HTR-8/SVneo (cell line): ENCODE measurements at places on chromosomes 16 and 17.

GRCh38 chr17:38575781-38576180, 30.0 kb downstream of the SRCIN1 start:
- DNase-seq, result no peak

GRCh38 chr17:81794074-81794476, 9.9 kb upstream of the GCGR start:
- DNase-seq, result no peak

DNA sequence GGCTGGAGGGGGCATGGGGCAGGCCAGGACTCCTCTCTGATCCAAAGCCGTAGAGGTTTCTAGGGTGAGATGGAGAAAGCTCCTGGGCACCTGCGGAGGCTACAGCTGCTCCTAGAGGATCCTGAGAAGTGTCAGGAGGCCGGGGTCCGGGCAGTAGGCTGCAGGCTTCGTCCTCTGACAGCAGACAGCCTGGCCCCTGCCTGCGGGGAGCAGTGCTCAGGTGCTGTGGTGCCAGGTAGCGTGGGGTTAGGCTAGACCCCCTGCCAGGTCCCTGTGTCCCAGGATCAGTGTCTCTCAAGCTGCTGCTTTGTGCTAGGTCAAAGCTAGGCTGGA, 1.5 kb upstream of the MRPS34 start:
- DNase-seq, result no peak

DNA sequence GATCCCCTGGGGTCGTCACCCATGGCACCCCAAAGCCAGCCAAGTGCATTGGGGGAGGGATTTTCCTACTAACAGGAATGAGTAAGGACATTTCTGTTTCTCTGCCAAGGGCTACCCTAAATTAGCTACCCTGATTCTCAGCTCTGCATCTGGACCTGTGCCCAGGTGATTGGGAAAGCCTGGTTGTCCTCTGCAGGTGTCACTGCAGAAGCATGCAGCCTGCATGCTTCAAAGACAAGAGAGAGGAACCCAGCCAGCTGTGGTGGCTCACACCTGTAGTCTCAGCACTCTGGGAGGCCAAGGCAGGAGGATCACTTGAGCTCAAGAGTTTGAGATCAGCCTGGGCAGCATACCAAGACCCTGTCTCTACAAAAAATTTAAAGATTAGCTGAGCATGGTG, 19.6 kb downstream of the BEAN1 start:
- no peak for DNase-seq

- DNase-seq, result peak; percentile 73
These were observed 28.1 kb upstream of the PECAM1 start for GRCh38 chr17:64418506-64419339.

GRCh38 chr16:66660422-66661209, 35.9 kb downstream of the CMTM4 start:
- DNase-seq, result peak; percentile 87

DNA sequence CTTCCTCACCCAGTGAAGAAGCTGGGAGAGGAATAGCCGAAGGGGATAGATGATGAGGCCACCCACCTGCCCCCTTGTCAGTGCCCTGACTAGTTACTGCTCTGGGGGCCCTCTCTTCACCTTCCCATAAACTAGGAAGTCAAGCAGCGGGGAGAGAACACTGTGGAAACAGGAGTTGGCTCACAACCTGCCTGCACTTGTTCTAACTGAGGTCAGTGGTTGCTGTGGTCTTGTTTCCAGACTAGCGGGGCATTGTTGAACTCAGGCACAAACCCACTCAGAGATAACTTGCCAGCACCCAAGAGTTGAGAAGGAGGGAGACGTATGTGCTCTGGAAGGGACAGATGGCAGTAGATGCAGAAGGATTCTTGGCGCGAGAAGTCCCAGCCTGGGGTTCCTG, 48.6 kb upstream of the DDX52 start:
- no peak for DNase-seq
